Stimulated activated CD4-positive, alpha-beta T cell treated with anti-CD3 and anti-CD28 coated beads, TNF-alpha, amount 100 ng/mL, for 48 hours (primary cell): ENCODE measurements at places on chromosomes 2 and 18.

GRCh38 chr2:204503869-204504268 lies 41.4 kb upstream of the PARD3B start:
- no peak for DNase-seq

GRCh38 chr2:16713011-16713423 lies 47.4 kb upstream of the CYRIA start:
- DNase-seq: no peak

GRCh38 chr2:231058761-231059550 lies 2.3 kb downstream of the PSMD1 start:
- DNase-seq: no peak

GRCh38 chr18:79597831-79598632 lies 81.6 kb upstream of the CTDP1 start:
- no peak for DNase-seq

- DNase-seq: no peak
Measured at GRCh38 chr2:147657086-147658000, 187.5 kb upstream of the ACVR2A start.

GRCh38 chr2:102619414-102620319 lies at the start of gene SLC9A2:
Gene SLC9A2, plus strand, starts transcription at chr2:102619553. Its CDS starts 296 bp downstream, at chr2:102619849.
- peak; percentile 3 for DNase-seq

DNA sequence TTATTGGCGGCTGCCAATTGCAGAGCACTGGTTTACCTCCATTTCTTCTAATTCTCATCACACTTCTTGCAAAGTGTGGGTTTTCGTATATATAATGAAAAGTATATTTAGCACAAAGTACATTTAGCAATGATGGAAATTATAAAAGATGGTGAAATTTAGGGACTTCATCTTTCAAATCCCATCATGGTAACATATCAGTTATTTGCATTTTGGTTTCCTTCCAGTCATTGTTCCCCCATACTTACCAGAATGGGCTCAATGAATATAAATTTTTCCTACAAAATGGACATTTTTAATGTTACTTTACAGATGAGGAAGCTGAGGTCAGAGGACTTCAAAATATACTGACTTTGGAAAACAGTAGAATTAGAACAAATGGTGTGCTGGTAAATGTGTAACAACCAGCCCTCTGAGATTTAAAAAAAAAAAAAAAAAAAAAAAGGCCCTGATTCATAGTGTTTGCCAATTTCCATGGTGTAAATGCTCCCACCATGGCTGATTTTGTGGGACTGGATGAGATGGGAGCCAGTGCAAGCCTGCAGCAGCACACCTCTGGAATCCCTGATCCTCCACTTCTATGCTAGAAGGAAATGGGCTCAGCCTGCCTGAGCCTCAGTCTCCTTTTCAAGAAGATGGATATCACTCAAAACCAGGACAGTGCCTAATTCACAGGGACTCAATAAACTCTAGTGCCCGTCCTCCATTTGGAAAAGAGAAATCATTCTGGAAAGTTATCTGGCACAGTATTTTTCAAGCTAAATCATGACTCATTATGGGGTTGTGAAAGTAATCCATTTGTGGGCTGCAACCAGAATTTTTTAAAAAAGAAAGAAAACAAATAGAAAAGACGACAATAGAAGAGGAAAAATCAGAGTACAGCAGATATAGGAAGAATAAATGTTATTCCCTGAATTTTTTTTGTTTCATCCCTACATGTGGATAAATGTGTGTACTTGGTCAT lies 34.0 kb downstream of the LBH start:
- DNase-seq: no peak

GRCh38 chr2:25065768-25066167 lies 23.9 kb downstream of the EFR3B start:
- DNase-seq: no peak

GRCh38 chr2:165698444-165698884 lies 95.6 kb downstream of the GALNT3 start:
- no peak for DNase-seq

- peak; percentile 85 for DNase-seq
Measured at GRCh38 chr2:60819155-60819862, 62.1 kb upstream of the REL start.

GRCh38 chr18:46282646-46283045 lies 178.5 kb downstream of the HAUS1 start:
- no peak for DNase-seq

DNA sequence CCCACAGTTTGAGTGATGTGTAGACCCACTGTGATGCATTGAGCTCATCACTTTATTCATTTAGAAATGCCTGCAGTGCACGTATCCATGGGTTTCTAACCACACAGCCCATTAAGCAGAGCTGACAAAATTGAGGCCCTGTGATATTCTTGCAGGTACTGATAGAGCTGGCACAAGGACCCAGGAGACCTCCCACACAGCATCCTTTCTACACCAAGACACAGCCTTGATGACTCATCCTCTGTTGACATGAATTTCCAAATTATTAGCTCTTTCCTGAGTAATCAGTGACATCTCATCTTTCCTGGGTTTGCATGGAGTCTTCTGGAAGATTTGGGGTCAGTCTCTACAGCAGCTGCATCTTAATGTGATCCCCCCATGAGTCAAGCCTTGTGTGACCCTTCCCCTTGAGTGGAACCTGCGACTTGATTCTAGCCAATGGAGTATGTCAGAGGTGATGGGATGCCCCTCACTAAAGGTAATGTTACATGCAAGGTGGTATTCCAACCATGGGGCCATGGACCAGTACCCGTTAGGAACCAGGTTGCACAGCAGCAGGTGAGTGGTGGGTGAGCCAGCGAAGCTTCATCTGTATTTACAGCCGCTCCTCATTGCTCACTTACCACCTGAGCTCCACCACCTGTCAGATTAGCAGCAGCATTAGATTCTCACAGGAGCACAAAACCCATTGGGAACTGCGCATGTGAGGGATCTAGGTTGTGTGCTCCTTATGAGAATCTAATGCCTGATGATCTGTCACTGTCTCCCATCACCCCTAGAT lies 181.1 kb upstream of the ARL4C start:
- DNase-seq: no peak

DNA sequence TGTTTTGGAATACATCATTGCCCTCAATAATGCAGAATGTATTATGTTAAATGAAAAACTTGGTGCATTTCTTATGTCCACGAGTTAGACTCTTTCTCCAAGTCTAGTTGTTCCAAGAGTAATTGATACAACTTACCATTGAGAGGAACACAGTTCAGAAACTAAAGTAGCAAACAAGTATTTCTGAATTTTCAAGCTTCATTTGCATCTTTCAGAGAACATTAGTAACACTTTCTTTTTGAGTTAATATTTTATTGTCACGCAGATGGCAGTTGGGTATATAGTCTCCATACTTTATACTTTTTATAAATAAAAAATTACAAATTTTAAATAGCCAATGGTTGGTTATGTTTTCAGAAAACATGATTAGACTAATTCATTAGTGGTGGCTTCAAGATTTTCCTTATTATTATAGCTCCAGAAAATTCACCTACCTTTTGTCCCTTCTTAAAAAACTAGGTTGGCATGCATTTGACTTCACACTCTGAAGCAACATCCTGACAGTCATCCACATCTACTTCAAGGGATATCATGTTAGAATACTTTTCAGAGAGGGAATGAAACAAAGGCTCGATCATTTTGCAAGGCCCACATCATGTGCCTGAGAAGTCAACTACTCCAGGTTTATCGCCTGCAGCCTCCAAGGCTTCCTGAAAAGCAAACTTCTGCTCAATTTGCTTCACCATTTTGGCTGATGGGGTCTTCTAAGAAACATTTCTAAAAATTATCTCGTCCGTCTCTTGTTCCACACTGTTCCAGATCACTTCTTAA lies 29.9 kb downstream of the LYPD6B start:
- DNase-seq: no peak

DNA sequence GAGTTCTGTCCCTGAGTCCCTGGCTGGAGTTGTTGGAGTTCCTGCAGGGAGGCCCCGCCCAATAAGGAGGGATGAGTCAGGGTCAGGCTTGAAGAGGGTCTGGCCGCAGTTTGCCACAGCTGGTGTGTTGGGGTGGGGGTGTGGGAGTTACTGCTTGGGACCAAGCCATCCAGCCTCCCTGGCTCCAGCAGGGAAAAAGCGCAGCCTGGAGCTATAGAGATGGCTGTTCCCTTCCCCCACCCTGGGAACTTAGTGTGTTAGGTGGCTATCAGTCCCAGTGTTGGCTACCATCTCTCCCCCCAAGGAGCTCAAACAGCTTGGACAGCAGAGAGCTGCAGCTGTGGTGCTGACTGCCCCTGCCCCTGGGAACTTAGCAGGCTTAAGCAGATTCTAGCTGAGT lies 13.2 kb upstream of the TANK start:
- no peak for DNase-seq

- no peak for DNase-seq
Measured at GRCh38 chr2:46409756-46410155, 69.6 kb upstream of the TMEM247 start.

GRCh38 chr18:45826084-45826483 lies 609 bp downstream of the SIGLEC15 start:
- DNase-seq: no peak

DNA sequence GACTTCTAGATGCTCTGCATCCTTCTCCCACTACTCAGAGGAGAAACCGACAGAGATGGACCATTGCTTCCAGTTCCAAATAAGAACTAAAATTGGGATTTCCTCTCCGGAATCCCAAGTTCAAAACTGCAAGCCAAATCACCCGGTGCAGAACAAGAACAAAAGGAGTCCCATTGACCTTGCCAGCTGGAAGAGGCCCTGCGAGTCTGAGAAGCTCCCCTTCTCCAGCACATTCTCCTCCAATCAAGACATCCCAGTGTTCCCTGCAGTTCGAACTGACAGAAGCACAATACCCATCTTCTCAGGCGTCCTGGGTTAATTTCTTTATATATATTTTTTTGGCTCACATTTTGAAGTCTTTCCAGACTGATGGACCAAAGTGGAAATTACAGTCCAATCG lies 195.3 kb upstream of the MEIS1 start:
- no peak for DNase-seq

GRCh38 chr18:59874166-59874565 lies 25.6 kb upstream of the PMAIP1 start:
- DNase-seq: no peak

GRCh38 chr18:21289827-21290226 lies 47.8 kb downstream of the GREB1L start:
- DNase-seq: no peak
